ENCODE measurements at places on chromosomes 6 and 20.

DNA sequence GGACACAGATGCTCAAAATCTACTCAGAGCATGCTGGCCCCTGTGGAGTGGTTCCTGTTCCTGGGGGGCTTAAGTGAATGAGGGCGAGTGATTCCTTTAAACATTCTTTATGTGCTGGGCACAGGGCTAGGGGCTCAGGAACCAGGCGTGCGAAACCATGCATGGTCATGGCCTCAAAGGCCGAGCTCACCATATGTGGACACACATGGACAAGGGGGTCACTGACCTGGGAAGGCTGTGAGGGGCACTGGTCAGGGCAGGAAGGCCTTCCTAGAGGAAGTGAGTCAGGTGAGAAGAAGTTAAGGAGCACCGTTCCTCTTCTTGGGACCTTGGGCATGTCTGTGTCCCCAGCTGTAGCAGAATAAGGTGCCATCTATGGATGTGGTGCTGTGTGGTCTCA is 74.6 kb upstream of the BHLHE23 start:
- DNase-seq = no peak

DNA sequence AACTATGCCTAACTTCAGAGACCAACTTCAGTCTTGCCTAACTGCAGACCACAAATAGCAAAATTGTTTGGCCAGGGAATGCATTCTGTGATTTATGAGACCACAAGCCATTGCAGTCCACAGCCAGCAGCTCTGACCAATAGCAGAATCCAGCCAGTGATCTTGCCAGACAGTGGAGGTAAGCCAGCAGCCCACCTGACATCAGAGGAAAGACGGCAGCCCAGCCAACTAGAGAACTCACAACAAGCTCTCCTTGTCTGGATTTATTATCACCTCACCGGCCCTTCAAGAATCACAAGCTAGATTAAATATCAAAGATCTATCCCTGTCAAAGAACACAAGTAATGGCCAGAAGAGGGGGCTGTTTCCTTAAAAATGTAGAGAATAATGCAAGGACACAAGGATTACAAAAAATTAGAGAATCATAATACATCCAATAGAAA is 66.5 kb upstream of the SLC35F1 start:
- peak; percentile 48 for DNase-seq

DNA sequence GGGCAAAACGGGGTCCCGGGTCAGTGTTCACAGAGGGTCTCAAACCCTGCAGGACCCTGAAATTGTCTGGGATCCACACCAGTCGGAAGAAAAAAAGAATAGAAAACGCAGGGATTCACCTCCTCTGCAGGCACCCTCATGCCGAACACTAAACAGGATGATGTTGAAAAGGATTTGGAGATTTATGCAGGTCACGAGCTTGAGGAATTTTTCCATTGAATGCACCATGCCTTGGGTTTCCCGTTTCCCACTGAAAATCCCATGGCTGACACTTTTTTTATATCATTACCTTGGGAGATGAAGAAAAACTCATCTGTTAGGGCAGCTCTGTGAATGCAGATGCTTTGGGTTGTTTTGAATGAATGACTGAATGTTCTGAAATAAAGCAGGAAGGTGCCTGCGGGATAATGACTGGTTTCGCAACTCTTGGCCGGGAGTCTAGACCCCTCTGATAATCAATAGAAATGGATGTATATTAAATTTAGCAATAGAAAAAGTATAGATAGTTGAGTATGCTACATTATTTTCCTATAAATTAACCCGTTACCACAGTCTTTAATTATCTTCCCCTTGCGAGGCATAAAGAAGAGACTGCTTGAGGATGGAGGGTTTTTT is 147.5 kb upstream of the AFDN start:
- DNase-seq = no peak

GRCh38 chr20:35039146-35039545 is 53.5 kb downstream of the TRPC4AP start:
- DNase-seq = no peak

DNA sequence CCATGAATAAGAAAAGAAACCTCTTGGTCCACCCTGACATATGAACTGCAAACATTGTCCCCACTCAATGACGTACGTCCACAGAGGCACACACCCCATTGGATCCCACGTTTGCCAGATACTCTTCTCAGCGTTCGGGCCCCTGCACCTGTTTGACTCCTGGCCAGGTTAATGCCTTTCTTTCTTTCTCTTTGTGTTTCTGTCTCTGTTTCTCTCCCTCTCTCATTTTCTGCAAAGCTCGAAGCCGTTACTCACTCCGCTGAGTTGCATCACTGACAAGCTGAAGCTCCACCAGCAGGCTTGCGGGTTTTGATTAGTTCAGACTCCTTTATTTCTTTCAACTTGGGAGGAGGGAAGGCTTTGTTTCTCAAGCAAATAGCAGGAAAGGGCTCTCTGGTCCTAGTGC is 135.5 kb upstream of the SUPT3H start:
- DNase-seq = no peak

GRCh38 chr6:127457456-127458064 is 1.6 kb downstream of the KIAA0408 start:
- DNase-seq = peak; percentile 64

- no peak for DNase-seq
Measured at GRCh38 chr6:23656255-23657194, 469.5 kb upstream of the NRSN1 start.

- peak; percentile 73 for DNase-seq
Measured at GRCh38 chr6:143745166-143746133, 67.7 kb downstream of the PHACTR2 start.

DNA sequence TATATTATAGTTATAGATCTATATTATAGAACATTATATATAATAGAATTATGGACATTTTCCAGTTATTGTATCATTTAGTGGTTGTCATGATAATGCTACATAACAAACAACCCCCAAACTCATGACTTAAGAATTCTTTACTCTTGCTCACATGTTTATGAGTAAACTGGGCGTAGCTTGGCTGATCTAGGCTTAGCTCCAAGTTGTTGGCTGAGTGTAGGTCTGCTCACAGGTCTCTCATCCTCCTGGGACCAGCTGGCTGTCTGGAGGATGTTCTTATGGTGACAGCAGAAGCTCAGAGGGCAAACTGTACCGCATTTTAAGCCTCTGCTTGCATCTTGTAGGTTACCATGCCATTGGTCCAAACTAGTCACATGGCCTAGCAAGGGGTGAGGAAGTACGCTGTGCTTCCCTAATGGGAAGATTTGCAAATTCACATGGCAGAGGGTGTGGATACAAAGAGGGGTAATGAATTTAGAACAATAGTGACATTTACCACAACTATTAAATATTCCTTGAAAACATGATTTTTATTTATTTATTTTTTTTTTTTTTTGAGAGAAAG is 34.2 kb downstream of the ARHGAP40 start:
- DNase-seq = peak; percentile 18

GRCh38 chr6:143271024-143271423 is 179.5 kb downstream of the ADAT2 start:
- DNase-seq = peak; percentile 87

- DNase-seq = no peak
Measured at GRCh38 chr6:40346246-40346645, 240.9 kb downstream of the LRFN2 start.

- DNase-seq = no peak
Measured at GRCh38 chr6:41374618-41375590, 39.5 kb downstream of the NCR2 start.

GRCh38 chr20:50654904-50655303 is 36.4 kb downstream of the RIPOR3 start:
- no peak for DNase-seq

GRCh38 chr20:11905460-11906179 is 12.1 kb upstream of the BTBD3 start:
- peak; percentile 26 for DNase-seq

GRCh38 chr6:127178746-127179145 is 60.3 kb downstream of the RSPO3 start:
- peak; percentile 47 for DNase-seq

GRCh38 chr6:129544892-129545612 is 164.9 kb downstream of the ARHGAP18 start:
- no peak for DNase-seq

DNA sequence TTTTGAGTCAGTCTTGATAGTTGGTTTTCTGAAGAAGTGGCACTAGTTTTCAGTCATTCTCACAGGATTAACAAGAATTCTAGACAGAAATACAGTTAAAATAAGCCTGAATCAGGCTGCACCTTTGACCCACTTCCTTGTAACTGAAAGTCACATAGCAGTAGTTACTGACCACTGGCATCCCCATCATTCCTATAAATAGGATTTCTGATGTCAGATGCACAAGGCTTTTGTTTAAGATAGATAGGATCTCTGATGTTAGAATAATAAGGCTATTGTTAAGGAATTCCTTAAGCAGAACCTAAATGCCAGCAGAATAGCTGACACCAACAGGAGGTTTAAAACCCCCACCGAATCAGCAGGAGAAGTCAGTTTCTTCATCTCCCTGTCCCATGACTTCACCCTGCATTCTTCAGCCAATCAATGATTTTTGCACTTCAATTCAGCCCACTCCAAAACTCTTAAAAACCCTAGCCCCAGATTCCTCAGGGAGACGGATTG is 30.6 kb upstream of the ZBTB24 start:
- DNase-seq = peak; percentile 91

GRCh38 chr6:57250348-57250747 is 28.2 kb upstream of the RAB23 start:
- no peak for DNase-seq

GRCh38 chr6:122042380-122042779 is 357.1 kb upstream of the HSF2 start:
- no peak for DNase-seq

- DNase-seq = no peak
Measured at GRCh38 chr20:41615676-41616075, 2.5 kb downstream of the CHD6 start.

GRCh38 chr20:62044631-62045030 is 21.1 kb downstream of the TAF4 start:
- DNase-seq = no peak

Data from EH (cell line).